ENCODE measurements at places on chromosomes 4 and X. TPM values are rescaled to one million over a fixed set of nuclear protein-coding genes. Genes with fewer than 3 reads are reported as not detected.

Gene ENPP6
- not detected for total RNA-seq

Gene MAGEE1
- total RNA-seq: 5.2 TPM

Gene NEUROG2
- 0.06 TPM for total RNA-seq

Gene XKRX
- total RNA-seq: 0.82 TPM

Gene NHS
- 2.3 TPM for total RNA-seq

Gene KLHL13
- total RNA-seq: 0.29 TPM

Gene LRAT
- total RNA-seq: 0.05 TPM

Gene IQCM
- not detected for total RNA-seq

Gene CXCL1
- 6.0 TPM for total RNA-seq

Gene GAB1
- 2.6 TPM for total RNA-seq

Gene RAB41
- total RNA-seq: not detected

Gene BEX5
- total RNA-seq: not detected
